ENCODE measurements at places on chromosomes 1 and 21.

GRCh38 chr1:243315455-243315854 lies 59.6 kb downstream of the SDCCAG8 start:
- no peak for DNase-seq

- no peak for DNase-seq
Measured at GRCh38 chr1:67853704-67854103, 20.4 kb upstream of the GNG12 start.

DNA sequence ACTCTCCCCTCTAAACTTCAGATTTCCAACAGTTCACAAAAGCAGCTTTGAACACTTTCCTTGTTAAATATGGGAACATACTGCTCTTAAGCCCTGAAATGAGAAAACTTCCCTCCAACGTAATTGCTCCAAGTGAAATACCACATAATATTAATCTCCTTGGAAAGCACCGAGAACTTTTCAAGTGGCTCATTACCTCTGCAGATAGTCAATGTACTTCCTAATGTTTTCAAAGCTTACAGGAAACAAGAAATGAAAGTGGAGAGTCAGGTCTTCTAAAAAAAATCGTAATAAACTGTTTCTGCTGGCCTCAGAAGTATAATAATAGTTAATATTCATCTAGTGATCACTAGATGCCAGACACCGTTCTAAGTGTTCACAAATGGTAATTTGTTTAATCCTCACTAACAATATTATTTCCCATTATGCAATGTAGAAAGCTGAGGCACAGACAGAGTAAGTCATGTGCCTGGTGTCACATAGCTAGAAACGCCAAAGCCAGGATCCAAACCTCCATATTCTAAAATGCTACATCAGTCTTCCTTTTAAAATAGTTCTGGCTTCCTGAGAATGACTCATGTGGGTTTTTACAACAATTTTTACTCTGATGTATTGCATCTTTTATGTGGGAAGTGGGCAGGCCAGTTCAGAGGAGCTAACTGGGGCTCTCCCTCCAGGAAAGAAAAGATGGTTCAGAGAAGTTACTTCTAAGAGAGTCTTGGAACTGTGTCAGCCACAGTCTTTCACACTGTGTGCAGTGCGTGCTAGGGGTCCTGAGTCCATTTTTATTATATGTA lies 177.2 kb downstream of the PLPPR4 start:
- no peak for DNase-seq

DNA sequence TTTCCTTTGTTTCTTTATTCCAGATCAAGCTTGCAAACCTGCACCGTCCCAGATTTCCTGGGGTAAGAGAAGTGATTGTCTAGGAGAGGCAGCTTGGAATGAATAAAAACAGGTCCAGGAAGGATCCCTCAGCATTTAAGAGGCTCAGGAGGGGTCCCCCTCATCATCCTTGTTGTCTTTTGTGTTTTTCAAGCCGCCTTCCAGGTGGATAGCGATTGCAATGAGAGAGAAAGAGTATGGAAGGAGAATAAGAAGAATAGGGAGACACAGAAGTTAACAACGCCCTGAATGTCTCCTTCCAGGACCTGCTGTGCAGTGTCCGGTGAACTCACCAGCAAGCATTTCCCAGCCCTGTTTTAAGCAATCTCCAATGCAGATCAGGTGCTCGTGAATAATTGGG lies 8.5 kb downstream of the ERG start:
- no peak for DNase-seq

- DNase-seq = no peak
Measured at GRCh38 chr1:212259693-212260480, 25.3 kb upstream of the PPP2R5A start.
